Activated naive CD4-positive, alpha-beta T cell treated with anti-CD3 and anti-CD28 coated beads for 36 hours (primary cell): ENCODE measurements at places on chromosomes 5 and 9.

- H3K27ac ChIP-seq, result no peak overlapping the region
- no peaks in the 10 kb centered on the region for H3K27me3 ChIP-seq
- no peak for DNase-seq
- peaks cover 6% of the 10 kb centered on the region for H3K4me1 ChIP-seq
These were observed 111.3 kb downstream of the SSBP2 start for GRCh38 chr5:81639556-81639955.

- peaks cover 5% of the 10 kb centered on the region for H3K4me1 ChIP-seq
- DNase-seq, result no peak
- H3K27me3 ChIP-seq, result no peaks in the 10 kb centered on the region
- peaks cover 1% of the 10 kb centered on the region for H3K36me3 ChIP-seq
- no peak overlapping the region for H3K27ac ChIP-seq
These were observed 188.7 kb downstream of the DENND1A start for GRCh38 chr9:123741214-123741613.

DNA sequence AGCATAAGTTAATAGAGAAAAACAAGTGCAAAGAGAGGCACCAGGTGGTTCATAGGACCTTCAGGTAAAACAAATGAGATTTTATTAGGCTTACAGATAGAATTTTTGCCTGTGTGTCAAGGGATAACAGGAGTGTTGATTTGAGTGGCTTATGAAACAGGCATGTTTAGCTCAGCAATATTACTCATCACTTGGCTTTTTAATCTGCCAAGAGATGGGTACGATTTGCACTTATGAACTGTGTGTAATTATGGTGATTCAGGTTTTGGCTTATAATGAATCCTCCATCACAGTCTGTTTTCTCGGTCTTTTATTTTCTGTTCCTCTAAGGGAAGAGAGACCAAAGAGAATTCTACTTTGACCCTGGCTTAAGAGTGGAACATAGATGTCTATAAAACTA is 199.3 kb downstream of the DMRTA1 start:
- H3K27me3 ChIP-seq, result no peaks in the 10 kb centered on the region
- H3K36me3 ChIP-seq, result no peaks in the 10 kb centered on the region
- no peaks in the 10 kb centered on the region for H3K4me1 ChIP-seq
- no peak overlapping the region for H3K4me3 ChIP-seq

DNA sequence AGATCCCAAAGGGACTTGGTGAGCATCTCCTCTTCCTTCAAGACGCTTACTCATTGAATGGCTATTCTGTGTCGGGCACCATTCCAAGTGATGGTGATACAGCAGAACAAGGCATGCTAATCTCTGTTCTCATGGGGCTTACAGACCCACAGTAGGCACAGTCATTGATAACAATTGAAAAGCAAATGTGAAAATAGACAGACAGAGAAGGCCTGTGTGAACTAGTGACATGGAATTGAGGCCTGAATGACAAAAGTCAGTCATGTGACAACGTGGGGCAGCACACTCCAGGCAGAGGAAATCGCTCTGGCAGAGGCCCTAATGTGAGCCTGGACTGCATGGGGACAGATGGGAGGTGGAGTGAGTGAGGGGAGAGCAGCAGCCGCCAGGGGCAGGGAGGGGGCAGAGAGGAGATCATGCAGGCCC is 70.7 kb upstream of the CPLX2 start:
- H3K27ac ChIP-seq, result no peak overlapping the region
- DNase-seq, result no peak
- H3K4me1 ChIP-seq, result peaks cover 8% of the 10 kb centered on the region
- no peaks in the 10 kb centered on the region for H3K36me3 ChIP-seq

DNA sequence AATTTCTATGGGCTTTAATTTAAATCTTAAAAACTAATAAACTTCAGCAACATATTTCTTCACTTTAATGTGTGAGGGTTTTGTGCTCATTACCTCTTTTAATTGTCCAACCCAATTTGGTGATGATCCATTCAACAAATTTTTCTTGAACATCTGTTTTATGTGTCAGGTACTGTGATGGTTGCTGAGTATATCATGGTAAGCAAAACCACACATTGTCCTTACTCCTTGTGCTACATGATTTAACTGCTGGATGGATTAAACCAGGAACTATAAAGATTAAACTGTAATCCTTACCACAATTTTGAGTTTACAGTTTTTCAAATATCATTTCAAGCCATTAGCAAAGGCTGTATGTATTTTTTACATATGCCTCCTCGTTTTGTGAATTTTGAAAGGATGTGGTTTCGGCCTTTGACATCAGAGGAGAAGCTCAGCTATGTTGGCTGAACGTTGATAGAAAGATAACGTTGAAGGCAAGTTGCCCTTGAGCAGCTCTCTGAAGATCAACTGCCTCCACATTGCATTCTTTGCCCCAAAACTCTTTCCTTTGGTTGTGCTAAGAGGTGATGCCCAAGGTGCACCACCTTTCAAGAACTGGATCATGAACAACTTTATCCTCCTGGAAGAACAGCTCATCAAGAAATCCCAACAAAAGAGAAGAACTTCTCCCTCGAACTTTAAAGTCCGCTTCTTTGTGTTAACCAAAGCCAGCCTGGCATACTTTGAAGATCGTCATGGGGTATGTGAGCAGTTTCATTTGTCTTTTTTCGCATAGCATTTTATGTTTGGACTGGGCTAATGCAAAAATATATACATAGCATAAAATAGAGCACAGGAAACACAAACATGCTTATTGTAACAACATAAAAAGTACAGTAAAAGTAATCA is at the start of gene ITK:
Gene ITK, plus strand, starts transcription at position 467 of the 891 bp plus-strand sequence. Its CDS starts 138 bp downstream, at position 605.
- peaks cover 50% of the 10 kb centered on the region for H3K4me1 ChIP-seq
- H3K27me3 ChIP-seq, result no peaks in the 10 kb centered on the region
- peak within 1 kb of the TSS; percentile 98 for H3K4me3 ChIP-seq

DNA sequence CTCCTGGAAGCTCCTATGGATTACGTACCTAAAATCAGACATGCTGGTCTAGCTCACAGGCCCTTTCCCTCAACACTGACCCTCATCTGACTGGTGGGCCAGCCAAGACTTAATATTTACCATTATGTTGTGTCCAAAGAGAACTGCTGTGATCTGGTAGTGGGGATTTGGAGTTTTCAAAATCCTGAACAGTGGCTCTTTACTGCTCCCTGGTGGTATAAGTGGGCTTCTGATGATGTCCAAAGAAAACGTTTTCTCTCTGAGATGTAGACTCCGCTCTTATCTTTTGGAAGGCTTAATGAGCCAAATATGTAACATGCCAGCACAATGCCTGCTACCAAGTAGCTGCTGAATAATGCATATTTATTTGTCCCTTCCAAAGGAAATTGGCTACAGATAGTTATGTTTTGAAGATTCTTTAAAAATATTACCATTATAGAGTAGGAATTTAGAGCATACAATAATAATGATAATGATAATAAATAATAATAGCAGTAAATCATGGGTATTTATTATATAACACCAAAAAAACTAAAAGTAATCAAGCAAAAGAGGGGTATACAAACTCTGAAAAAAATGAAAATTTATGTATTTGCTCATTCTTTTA is 406.6 kb upstream of the TNC start:
- peak; percentile 27 for DNase-seq
- H3K4me1 ChIP-seq, result no peaks in the 10 kb centered on the region
- H3K27me3 ChIP-seq, result peaks cover 20% of the 10 kb centered on the region
- H3K27ac ChIP-seq, result no peak overlapping the region

- peaks cover 3% of the 10 kb centered on the region for H3K4me1 ChIP-seq
- H3K36me3 ChIP-seq, result peaks cover 10% of the 10 kb centered on the region
- H3K4me3 ChIP-seq, result no peak overlapping the region
- no peak for DNase-seq
- H3K27me3 ChIP-seq, result no peaks in the 10 kb centered on the region
These were observed 248.7 kb downstream of the NR3C1 start for GRCh38 chr5:143154510-143155370.

DNA sequence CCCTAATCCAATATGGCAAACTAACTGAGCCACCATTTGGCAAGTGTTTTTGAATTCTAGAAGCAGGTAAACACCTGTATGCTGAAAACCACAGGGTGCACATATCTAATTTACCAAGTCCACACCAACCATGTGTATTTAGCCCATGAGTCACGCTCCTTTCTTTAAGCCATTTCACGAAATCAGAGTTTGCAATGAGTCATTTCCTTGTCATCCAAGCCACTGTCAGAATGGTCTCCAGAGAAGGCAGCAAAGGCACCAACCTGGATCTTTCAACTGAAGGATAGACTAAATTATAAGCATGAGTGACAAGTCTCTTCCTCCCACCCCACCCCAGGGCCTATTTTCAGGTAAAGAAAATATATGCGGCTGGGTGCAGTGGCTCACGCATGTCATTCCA is 110.0 kb downstream of the PAX5 start:
- no peak overlapping the region for H3K4me3 ChIP-seq
- no peaks in the 10 kb centered on the region for H3K36me3 ChIP-seq
- H3K27ac ChIP-seq, result peak overlapping the region; percentile 31

GRCh38 chr5:149873896-149874295 is 70.7 kb downstream of the PDE6A start:
- H3K36me3 ChIP-seq, result no peaks in the 10 kb centered on the region
- no peaks in the 10 kb centered on the region for H3K4me1 ChIP-seq
- no peaks in the 10 kb centered on the region for H3K27me3 ChIP-seq

- no peak overlapping the region for H3K27ac ChIP-seq
- no peak for DNase-seq
- H3K27me3 ChIP-seq, result no peaks in the 10 kb centered on the region
These were observed 560.5 kb downstream of the TUSC1 start for GRCh38 chr9:25117791-25118190.

GRCh38 chr5:131867524-131867923 is 70.7 kb upstream of the FNIP1 start:
- no peaks in the 10 kb centered on the region for H3K27me3 ChIP-seq
- peaks cover 8% of the 10 kb centered on the region for H3K36me3 ChIP-seq
- H3K27ac ChIP-seq, result no peak overlapping the region
- H3K4me1 ChIP-seq, result no peaks in the 10 kb centered on the region
- H3K4me3 ChIP-seq, result no peak overlapping the region

DNA sequence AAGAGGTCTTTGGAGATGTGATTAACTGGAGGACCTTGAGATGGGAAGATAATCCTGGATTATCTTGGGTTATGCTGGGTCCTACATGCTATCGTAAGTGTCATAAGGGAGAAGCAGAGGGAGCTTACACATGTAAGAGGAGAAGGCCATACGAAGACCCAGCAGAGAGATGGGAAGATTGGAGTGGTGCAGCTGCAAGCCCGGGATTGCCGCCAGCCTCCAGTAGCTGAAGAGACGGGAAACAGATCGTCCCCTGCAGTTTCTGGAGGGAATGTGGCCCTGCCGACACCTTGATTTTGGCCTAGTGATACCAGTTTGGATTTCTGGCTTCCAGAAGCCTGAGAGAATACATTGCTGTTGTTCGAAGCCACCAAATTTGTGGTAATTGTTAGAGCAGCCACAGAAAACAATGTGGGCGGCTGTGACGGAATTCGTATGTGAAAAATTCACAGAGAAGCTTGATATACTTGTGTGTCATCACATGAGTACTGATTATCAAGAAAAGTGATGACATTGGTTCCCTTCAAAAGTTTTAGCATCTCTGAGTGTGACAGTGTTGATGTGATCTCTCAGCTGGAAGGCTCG is 86.9 kb downstream of the CYFIP2 start:
- no peaks in the 10 kb centered on the region for H3K27me3 ChIP-seq
- no peak overlapping the region for H3K4me3 ChIP-seq
- H3K36me3 ChIP-seq, result peaks cover 44% of the 10 kb centered on the region
- peak; percentile 21 for DNase-seq
- peaks cover 47% of the 10 kb centered on the region for H3K4me1 ChIP-seq

DNA sequence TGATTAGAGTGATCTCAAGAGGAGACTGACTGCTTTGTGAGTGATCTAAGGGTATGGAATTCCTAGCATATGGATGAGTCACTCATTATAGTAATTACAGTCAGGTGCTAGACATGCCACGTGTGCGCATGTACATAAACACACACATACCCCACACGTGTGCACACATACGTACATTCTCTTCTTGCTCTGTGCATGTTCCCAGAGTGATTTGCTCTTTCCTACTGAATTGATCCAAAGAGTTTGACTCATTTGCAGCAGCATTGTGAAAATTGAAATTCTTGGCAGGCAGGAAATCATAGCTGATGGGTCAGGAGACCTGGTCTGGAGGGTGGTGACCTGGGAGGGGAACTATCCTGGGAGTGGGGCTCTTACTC is 63.8 kb downstream of the ANGPTL2 start:
- H3K27ac ChIP-seq, result no peak overlapping the region
- H3K4me3 ChIP-seq, result no peak overlapping the region
- no peaks in the 10 kb centered on the region for H3K27me3 ChIP-seq
- DNase-seq, result no peak
- H3K4me1 ChIP-seq, result no peaks in the 10 kb centered on the region

DNA sequence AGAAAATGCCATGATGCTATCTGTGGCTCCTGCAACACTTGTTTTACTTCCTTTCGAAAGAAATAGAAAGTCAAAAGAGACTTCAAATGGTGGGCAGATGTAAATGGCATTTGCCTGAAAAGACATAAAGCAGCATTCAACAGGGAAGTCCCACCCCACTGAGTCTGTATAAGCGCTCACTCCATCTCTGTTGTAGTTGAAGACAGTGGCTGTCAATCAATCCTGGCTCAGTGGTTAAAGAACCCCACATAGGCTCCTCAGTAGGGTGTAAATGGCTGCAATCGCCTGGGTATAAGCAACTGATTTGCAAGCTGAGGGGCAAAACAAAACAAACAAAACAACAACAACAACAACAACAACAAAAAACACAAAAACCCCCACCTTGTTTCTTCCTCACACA is 158.7 kb downstream of the EFNA5 start:
- H3K4me1 ChIP-seq, result no peaks in the 10 kb centered on the region
- H3K4me3 ChIP-seq, result no peak overlapping the region
- no peak overlapping the region for H3K27ac ChIP-seq
- H3K36me3 ChIP-seq, result no peaks in the 10 kb centered on the region

DNA sequence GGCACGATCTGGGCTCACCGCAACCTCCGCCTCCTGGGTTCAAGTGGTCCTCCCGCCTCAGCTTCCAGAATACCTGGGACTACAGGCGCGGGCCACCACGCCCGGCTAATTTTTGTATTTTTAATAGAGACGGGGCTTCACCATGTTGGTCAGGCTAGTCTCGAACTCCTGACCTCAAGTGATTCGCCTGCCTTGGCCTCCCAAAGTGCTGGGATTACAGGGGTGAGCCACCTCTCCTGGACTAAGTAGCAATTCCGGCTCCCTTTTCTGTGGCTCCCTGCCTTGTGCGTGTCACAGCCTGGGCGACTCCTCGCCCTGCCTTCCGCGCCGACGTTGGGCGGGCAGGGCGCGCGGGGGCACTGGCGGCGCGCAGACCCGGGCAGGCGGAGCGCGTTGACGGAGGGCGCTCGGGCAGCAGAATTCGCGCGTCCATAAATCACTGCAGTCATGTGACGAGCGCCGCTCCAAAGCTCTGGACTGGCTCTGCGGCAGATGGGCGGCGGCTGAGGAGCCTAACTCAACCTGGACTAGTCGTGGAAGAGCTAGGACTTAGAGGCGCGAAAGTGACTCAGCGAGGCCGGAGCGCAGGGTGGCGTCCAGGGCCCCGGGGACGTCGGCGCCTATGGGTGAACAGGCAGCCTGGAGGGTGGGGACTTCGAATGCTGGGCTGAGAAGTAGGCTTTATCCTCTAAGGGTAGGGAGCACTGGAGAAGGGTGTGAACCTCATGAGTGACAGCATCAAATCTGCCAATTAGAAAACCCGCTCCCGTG is 1.4 kb upstream of the CIZ1 start:
- peaks cover 4% of the 10 kb centered on the region for H3K36me3 ChIP-seq
- peak; percentile 60 for DNase-seq
- H3K27me3 ChIP-seq, result no peaks in the 10 kb centered on the region
- peaks cover 21% of the 10 kb centered on the region for H3K4me1 ChIP-seq
- H3K4me3 ChIP-seq, result peak overlapping the region; percentile 47
- no peak overlapping the region for H3K27ac ChIP-seq
